ENCODE measurements at places on chromosomes 2 and 18. TPM values are rescaled to one million over a fixed set of nuclear protein-coding genes. Genes with fewer than 3 reads are reported as not detected.

The GKN2 gene
- not detected for total RNA-seq

The TNFRSF11A gene
- 0.09 TPM for total RNA-seq

The M1AP gene
- total RNA-seq: not detected

The CTLA4 gene
- total RNA-seq: not detected
